Ovary (tissue), 10 donors: ENCODE measurements at places on chromosomes 11 and 22. TPM values are rescaled to one million over a fixed set of nuclear protein-coding genes. Genes with fewer than 3 reads are reported as not detected.

GRCh38 chr11:115132436-115133228 is 371.6 kb downstream of the CADM1 start:
- no peaks in the 10 kb centered on the region for H3K27me3 ChIP-seq
- no peak for DNase-seq
- no peaks in the 10 kb centered on the region for H3K4me1 ChIP-seq
- H3K27ac ChIP-seq = no peak overlapping the region

- peaks cover 14% of the 10 kb centered on the region for H3K4me1 ChIP-seq
- DNase-seq = no peak
- peak overlapping the region; percentile 63 for H3K27ac ChIP-seq
- no peaks in the 10 kb centered on the region for H3K27me3 ChIP-seq
Measured at GRCh38 chr22:29032014-29032475, 29.6 kb downstream of the C22orf31 start.

GRCh38 chr11:33532720-33533385 is 167.8 kb downstream of the C11orf91 start:
- no peaks in the 10 kb centered on the region for H3K27me3 ChIP-seq
- no peak for DNase-seq
- H3K4me1 ChIP-seq = no peaks in the 10 kb centered on the region
- no peak overlapping the region for H3K4me3 ChIP-seq
- no peaks in the 10 kb centered on the region for H3K36me3 ChIP-seq

DNA sequence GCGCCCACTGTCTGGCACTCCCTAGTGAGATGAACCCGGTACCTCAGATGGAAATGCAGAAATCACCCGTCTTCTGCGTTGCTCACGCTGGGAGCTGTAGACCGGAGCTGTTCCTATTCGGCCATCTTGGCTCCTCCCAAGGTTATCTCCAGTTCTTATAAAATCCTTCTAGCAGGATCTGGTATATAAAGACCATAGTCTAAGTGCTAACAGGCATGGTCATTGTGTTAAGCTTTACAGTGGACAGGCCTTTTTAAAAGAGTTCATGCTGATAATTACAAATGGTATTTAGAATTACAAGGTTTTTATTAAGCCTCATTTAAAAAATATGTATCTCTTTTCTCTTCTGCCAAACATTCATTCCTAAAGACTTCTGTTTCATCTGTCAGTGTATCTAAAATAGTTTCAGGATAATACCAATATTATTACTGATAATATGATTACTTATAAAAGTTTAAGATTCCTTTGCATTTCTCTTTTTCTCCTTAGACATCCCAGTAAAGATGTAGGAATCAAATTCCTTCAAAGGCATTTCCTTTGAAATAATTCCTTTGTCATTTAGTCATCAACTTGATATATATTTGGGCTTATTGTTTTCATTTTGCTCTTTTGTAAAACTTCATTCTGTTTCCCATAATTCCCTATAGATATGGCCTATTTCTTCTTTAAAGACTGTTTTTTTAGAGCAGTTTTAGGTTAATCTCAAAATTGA is 20.7 kb downstream of the DDX10 start:
- DNase-seq = no peak
- H3K4me1 ChIP-seq = no peaks in the 10 kb centered on the region
- no peaks in the 10 kb centered on the region for H3K27me3 ChIP-seq

DNA sequence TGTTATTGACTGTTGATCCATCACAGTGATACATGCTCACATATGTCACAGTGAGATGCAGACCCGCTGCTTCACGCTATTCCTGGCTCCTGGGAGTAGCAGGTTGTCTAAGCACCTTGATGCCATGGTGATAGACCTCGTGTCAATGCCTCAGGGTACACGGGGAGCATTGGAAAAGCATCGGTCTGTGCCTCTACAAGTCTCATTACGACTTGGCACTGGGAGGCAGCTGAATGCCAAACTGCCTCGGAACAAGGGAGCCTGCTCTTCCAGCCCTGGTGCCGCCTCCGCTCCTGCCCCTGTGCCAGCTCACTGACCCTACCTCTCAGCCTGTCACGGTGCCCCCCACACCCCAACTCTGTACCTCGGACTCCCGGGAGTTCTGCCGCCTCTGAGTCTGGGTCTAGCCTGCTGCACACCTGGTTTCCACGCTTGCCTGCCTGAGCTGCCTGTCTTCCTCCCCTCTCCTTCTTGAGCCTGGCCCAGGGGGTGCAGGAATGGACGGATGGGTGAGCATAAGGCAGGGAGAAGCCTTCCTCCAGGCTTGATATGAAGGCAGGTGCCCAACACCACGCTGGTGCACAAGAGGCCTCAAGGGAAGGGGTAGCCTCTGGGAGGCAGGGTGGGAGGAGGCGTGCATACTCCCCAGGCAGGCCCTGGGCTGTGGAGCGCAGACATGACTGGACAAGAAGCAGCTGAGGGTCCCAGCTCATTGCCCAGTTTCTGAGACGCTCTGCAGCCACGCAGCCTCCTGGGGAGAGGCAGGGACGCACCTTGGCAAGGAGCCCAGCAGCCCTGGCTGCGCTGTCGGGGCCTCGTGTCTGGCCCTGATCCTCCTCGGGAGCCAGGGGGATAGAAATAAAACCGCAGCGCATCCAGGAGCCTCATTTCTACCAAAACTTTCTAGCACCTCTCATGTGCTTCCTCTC is 1.8 kb upstream of the NFAM1 start:
- no peak overlapping the region for H3K4me3 ChIP-seq
- H3K4me1 ChIP-seq = peaks cover 6% of the 10 kb centered on the region
- no peaks in the 10 kb centered on the region for H3K36me3 ChIP-seq

GRCh38 chr11:3204141-3205015 is 14.2 kb downstream of the MRGPRG start:
- H3K4me1 ChIP-seq = no peaks in the 10 kb centered on the region
- H3K36me3 ChIP-seq = no peaks in the 10 kb centered on the region
- no peaks in the 10 kb centered on the region for H3K27me3 ChIP-seq
- DNase-seq = no peak

Gene MS4A15
- total RNA-seq = not detected

Gene SPTBN2
- total RNA-seq = 14.2 TPM

- peak; percentile 68 for DNase-seq
- peaks cover 7% of the 10 kb centered on the region for H3K4me1 ChIP-seq
- H3K27ac ChIP-seq = peak overlapping the region; percentile 91
- no peaks in the 10 kb centered on the region for H3K36me3 ChIP-seq
- no peaks in the 10 kb centered on the region for H3K27me3 ChIP-seq
Measured at GRCh38 chr22:45008186-45008681, 1.6 kb downstream of the PHF21B start.

- no peaks in the 10 kb centered on the region for H3K27me3 ChIP-seq
- no peaks in the 10 kb centered on the region for H3K36me3 ChIP-seq
- DNase-seq = no peak
- peaks cover 2% of the 10 kb centered on the region for H3K4me1 ChIP-seq
Measured at GRCh38 chr22:44525941-44526778, 28.1 kb upstream of the RTL6 start.

Gene ARHGAP8
- total RNA-seq = 23.8 TPM

DNA sequence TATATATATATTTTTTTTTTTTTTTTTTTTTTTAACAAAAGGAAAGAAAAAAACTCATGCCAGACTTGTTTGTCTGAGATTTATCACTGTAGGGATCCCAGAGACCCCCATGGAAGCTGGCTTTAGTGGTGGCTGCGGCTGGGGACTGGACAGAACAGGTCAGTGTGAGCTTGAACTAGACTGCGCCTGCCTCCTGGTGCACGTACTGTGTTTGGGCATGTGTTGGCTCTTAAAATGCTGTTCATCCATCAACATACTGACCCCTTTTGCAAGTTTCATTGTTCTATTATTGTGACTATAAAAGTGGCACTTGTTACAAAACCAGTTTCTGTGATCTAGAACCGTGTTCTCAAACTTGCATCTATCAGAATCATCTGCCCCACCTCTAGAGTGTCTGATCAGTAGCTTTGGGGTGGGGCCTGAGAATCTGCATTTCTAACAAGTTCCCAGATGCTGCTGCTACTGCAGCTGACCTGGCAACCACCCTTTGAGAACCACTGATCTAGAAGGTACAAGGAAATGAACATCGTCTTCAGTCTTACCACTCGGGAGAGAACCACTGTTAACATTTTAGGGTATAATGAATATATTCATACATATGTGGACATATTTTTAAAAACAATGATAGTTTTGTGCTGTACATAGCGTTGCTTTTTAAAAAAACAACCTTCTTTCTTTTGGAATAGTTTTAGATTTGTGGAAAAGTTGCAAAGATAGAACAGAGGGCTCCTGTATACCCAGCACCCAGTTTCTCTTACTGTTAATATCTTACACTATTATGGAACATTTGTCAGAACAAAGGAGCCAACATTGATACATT is 54.0 kb downstream of the ZNRF3 start:
- no peaks in the 10 kb centered on the region for H3K36me3 ChIP-seq
- H3K27me3 ChIP-seq = no peaks in the 10 kb centered on the region
- H3K4me1 ChIP-seq = peaks cover 6% of the 10 kb centered on the region

DNA sequence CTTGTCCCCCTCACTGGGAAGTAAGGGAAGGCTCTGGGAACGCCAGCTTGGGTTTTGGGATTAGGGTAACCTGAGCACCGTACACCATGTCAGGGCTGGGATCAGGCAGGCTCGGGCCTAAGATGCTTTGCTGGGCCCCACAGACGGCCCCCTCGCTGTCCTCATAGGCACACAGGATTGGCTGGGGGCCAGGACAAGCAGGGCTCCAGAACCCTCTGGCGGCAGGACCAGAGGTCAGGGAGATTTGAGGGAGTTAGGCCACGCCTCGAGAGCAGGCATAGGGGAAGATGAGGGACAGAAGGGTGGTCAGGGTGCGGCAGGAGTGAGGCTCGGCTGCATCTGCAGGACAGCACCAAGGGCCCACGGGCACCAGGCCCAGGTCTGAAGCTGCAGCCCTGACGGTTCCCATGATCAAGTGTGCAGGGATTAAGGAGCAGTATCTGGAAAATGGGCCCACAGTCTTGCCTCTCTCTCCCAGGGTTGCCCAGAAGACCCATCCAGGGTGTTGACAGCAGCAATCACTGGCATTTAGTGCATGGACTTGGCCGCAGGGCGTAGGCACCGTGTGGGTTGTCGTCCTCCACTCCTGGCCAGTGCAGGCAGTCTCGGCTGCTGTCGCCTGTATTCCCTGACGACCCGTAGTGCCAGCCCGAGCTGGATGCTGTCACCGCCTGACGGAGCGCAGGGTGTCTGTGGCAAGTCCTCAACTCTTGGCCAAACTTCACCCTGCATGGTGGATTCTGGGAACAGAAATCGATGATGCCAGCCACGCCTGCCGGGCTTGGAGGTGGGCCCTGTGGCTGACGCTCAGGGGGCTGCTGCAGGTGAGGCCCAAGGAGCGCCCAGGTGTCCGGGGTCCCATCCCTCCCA is 15.7 kb upstream of the GNB1L start:
- no peak overlapping the region for H3K27ac ChIP-seq
- DNase-seq = peak; percentile 8
- no peaks in the 10 kb centered on the region for H3K27me3 ChIP-seq
- peaks cover 3% of the 10 kb centered on the region for H3K4me1 ChIP-seq
- H3K36me3 ChIP-seq = no peaks in the 10 kb centered on the region

DNA sequence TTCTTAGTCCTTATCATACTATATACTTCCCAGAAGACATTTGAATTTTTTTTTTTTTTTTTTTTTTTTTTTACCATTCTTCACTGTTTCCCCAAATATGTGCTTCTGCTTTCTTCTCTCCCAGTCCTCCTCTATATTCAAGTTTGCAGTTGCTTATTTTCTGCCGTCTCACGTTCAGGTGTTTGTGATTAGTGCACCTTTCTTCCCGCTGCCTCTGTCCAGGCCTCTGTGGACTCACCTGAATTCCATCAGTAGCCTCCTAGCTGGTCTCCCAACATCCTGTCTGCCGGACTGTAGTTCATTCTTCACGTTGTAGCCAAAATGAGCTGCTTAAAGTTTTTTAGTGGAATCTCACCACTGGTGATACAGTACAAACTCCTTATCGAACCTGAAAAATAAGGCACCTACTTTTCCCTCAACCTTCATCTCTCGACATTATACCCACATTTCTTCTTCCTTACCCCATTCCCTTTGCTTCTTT is 795 bp upstream of the MSANTD4 start:
- no peaks in the 10 kb centered on the region for H3K4me1 ChIP-seq
- DNase-seq = peak; percentile 9
- H3K36me3 ChIP-seq = no peaks in the 10 kb centered on the region
- peak overlapping the region; percentile 67 for H3K4me3 ChIP-seq
- peak overlapping the region; percentile 53 for H3K27ac ChIP-seq
- no peaks in the 10 kb centered on the region for H3K27me3 ChIP-seq

DNA sequence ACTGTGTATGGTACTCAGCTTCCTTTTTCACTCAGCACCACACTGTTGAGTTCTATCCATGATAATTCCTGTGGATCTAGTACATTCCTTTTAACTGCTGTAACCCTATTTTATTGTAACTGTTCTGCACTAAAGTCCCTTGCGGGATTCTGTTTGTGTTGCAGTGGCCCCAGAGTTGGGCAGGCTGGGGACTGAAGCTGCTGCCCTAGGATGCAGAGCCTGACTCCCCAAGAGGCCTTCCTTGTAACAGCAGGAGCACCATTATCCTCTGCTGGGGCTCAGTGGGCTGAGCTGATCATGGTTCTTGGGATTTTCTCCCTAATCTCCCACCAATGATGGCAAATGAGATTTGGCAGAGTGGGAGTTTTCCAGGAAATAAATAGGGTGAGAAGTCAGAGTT is 77.7 kb downstream of the CABIN1 start:
- no peaks in the 10 kb centered on the region for H3K27me3 ChIP-seq
- no peak overlapping the region for H3K27ac ChIP-seq
- H3K4me3 ChIP-seq = no peak overlapping the region
- no peaks in the 10 kb centered on the region for H3K36me3 ChIP-seq
- no peaks in the 10 kb centered on the region for H3K4me1 ChIP-seq

- H3K27me3 ChIP-seq = no peaks in the 10 kb centered on the region
- no peak for DNase-seq
- no peak overlapping the region for H3K27ac ChIP-seq
- no peaks in the 10 kb centered on the region for H3K36me3 ChIP-seq
Measured at GRCh38 chr11:128291835-128292234, 295.5 kb downstream of the ETS1 start.

GRCh38 chr11:61689164-61689496 is 8.9 kb downstream of the DAGLA start:
- no peak for DNase-seq
- H3K4me3 ChIP-seq = no peak overlapping the region
- H3K27me3 ChIP-seq = no peaks in the 10 kb centered on the region
- peaks cover 7% of the 10 kb centered on the region for H3K4me1 ChIP-seq
- no peak overlapping the region for H3K27ac ChIP-seq
- no peaks in the 10 kb centered on the region for H3K36me3 ChIP-seq

- no peak for DNase-seq
- H3K27ac ChIP-seq = no peak overlapping the region
Measured at GRCh38 chr22:24180316-24181087, 785 bp upstream of the SUSD2 start.

Gene RELT
- total RNA-seq = 4.7 TPM

- H3K27me3 ChIP-seq = no peaks in the 10 kb centered on the region
- no peaks in the 10 kb centered on the region for H3K4me1 ChIP-seq
- no peaks in the 10 kb centered on the region for H3K36me3 ChIP-seq
- H3K27ac ChIP-seq = no peak overlapping the region
Measured at GRCh38 chr11:104329078-104329665, 165.2 kb upstream of the PDGFD start.

Gene SHANK2
- total RNA-seq = 4.6 TPM

- H3K4me1 ChIP-seq = no peaks in the 10 kb centered on the region
- H3K27me3 ChIP-seq = no peaks in the 10 kb centered on the region
- no peak for DNase-seq
- H3K27ac ChIP-seq = no peak overlapping the region
- no peak overlapping the region for H3K4me3 ChIP-seq
- H3K36me3 ChIP-seq = no peaks in the 10 kb centered on the region
Measured at GRCh38 chr11:93322207-93322606, 8.3 kb upstream of the DEUP1 start.

- H3K4me3 ChIP-seq = no peak overlapping the region
- H3K36me3 ChIP-seq = no peaks in the 10 kb centered on the region
- no peaks in the 10 kb centered on the region for H3K27me3 ChIP-seq
- H3K4me1 ChIP-seq = no peaks in the 10 kb centered on the region
- H3K27ac ChIP-seq = no peak overlapping the region
Measured at GRCh38 chr11:132959693-132960092, 572.6 kb downstream of the OPCML start.
